ENCODE measurements at places on chromosomes 16 and 17.

- DNase-seq, result no peak
Measured at GRCh38 chr16:21989133-21989532, 11.8 kb downstream of the PDZD9 start.

DNA sequence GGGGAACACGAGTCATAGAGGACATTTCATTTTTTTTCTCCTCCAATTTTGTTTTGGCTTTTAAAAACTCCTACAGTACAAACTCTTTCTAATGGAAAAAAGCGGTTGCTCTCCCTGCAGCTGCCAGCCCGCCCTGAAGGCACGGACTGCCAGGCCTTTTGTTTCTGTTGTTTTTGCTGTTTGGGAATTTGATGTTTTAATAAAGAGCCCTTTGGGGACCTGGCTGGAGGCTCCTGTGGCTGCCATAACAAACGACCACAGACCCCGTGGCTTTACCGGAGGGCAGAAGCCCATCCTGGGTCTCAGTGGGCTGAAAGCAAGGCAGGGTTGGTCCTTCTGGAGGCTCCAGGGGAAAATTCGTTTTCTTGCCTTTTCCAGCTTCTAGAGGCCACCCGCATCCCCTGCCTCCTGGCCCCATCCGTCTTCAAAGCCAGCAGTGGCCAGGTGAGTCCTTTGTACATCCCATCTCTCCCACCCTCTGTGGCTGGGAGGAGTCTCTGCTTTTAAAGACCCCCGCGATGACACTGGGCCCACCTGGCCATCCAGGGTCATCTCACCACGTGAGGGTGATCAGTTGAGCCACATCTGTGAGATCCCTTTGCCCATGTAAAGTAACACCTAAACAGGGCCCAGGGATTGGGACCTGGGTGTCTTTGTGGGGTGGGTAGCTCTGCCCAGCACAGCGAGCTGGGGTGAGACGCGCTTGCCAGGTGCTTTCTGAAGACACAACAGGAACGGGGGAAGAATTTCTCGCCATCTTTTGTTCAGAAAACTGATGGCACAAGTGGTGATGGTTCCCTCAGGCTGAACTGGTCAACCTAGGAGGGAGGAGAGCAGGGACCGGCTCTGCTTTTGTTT lies 113.9 kb downstream of the BANP start:
- DNase-seq, result no peak

DNA sequence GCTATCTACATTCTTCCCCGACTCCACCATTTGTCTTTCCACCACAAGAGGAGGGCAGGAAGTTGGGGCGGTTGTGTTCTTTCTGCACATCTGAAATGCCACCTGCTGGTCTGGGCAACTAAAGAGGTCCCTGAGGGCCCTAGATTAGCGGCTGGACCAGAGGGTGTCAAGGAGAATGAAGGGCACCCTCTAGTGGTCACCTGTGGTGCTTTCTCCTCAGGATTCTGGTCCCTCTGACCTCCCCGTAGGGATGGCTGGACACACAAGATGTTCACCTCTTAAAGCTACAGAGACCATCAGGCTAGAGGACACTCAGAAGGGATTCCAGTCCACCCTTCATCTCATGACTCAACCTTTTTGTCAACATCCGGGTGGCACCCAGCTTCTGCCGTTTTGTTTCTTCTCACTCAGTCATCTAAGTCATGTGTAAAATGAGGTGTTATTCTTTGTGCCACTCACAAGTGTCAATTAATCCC lies 2.9 kb upstream of the SCIMP start:
- DNase-seq, result no peak

GRCh38 chr17:27647765-27648164 lies 16.8 kb downstream of the LGALS9 start:
- DNase-seq, result no peak

DNA sequence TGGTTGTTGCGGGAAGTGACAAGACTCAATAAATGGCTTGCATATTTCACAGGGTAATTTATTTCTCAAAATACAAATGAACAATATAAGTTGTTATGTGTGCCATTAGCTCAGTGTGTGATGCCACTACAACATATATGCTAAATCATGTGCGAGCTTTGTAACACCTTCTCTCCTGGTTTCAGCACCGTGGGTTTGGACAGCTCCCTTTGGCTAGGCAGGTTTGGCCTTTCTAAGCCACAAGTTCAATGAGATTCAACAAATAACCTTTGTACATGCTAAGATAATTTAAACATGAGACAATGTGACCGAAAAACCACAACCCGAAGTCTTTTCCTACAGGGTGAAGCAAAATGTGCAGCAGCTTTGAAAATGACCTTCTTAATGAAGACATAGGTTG lies 563.9 kb downstream of the TMEM114 start:
- no peak for DNase-seq

- DNase-seq, result no peak
Measured at GRCh38 chr17:2950846-2951245, 112.6 kb downstream of the OR1D5 start.

GRCh38 chr16:17518441-17518840 lies 47.7 kb upstream of the XYLT1 start:
- no peak for DNase-seq

DNA sequence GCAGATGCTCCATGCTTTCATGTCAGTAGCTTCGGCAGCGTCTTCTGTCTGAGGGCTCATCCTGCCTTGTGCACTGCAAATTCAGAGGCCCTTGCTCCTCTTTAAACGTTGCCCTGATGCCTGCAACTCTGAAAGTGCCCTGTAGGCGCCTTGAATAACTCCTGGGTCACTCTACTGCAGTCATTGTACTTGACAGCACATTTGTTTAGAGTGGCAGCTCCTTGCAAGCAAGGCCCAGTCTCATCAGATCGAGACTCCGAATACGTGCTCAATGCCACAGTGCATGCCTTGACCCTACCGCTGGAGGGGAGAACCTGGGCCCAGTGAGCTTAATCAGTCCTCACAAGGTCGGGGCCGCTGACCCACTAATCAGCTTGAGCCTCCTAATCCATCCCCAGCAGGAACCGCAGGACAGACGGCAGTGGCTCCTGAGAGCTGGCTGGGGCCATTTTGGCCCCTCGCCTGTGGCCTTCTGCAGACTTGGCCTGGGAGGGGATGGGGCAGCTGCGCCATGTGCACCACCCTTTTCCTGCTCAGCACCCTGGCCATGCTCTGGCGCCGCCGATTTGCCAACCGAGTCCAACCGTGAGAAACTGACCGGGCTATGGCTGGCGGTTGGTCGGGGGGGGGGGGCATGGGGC lies at the start of gene PRCD:
PRCD (plus strand) TSS at position 414 of the 641 bp plus-strand sequence; CDS start at position 512, 98 bp downstream.
- no peak for DNase-seq

DNA sequence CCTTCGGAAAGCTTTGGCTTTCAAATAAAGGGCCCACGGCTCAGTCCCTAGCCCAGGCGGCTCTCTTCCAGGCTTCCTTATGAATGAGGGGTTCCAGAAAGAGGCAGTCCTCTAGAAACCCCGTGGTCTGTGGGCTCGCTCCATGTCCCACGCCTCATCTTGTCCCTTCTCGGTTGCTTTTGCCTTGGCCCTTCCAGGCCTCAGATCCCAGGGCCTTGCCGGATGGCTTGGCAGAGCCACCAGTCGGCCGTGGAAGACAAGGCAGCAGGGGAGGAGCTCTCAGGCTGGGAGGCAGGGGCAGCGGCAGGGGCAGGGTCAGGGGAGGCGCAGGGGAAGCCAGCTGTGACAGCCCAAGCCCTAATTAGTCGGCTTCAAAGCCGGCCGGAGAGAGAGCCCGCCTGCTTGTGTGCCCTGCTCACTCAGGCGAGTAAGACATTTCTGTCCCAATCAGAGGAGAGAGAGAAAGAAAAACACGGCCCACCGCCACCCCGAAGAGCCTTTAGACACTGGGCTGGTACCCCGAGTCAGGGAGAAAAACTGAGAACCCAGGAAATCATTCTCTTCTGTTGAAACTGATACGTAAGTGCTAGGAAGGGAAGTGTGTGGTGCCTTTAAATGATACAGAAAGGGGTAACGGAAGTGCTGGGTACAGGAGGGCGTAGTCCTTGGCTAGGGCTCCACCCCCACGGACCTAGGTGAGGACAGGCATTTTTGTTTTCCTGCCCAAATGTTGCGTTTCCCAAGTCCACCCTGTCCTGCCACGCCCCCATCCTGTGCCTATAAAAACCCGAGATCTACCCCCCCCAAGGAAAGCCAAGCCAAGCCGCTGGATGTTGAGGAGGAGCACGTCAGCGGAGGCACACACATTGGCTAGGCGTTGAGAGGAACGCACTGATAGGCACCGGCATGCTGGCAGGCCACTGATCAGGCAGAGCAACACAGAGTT lies 27.8 kb upstream of the MEIOC start:
- DNase-seq, result peak; percentile 86

DNA sequence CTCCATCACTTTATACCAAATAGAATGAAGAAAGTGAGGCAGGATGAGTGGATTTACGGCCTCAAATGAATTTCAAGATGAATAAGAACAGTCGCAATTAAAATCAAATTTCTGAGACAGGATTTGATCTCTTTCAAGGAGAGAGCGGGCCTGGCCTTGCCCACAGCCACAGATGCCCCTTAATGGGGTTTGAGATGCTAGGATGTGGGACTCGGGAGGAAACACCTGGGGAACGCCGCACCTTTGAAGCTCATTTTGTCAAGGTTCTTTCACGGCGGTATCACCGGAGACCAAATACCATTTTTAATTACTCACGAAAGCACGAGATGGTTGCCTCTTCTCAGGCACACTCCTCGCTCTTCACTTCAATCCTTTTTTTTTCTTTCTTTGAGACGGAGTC lies 178.1 kb upstream of the SDK2 start:
- DNase-seq, result no peak

GRCh38 chr17:77373299-77374169 lies 232.8 kb downstream of the SEC14L1 start:
- DNase-seq, result no peak

DNA sequence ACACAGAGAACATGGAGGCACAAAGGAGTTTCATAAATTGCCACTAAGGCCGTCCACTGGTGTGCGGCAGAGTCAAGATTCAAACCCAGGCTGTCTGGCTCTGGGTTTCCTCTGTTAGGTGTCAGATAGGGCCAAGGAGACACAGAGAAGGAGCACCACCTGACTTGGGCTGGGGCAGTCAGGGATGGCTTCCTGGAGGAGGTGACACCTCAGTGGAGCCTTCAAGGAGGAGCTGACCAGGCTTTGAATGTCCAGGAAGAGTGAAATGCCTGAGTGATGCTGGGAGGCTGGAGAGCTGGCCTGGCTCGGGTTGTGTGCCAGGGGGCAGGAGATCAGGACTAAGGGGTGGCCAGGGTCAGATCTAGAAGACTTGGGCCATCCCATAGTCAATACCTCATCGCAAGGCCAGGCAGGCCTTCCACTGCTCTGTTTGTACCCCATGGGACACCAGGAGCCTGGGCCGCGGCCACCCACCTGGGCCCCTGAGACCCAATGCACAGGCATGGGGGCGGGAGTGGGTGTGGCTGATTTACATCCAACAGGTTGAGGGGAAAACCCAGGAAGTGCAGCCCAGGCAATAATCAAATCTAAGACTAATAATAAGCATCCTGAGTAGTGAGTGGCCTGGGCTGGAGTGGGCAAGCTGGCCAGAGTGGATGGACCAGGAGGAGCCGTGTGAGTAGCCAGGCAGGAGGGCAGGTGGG lies 73.7 kb downstream of the USP22 start:
- DNase-seq, result no peak

- no peak for DNase-seq
Measured at GRCh38 chr16:85752511-85753420, 1.9 kb upstream of the C16orf74 start.

DNA sequence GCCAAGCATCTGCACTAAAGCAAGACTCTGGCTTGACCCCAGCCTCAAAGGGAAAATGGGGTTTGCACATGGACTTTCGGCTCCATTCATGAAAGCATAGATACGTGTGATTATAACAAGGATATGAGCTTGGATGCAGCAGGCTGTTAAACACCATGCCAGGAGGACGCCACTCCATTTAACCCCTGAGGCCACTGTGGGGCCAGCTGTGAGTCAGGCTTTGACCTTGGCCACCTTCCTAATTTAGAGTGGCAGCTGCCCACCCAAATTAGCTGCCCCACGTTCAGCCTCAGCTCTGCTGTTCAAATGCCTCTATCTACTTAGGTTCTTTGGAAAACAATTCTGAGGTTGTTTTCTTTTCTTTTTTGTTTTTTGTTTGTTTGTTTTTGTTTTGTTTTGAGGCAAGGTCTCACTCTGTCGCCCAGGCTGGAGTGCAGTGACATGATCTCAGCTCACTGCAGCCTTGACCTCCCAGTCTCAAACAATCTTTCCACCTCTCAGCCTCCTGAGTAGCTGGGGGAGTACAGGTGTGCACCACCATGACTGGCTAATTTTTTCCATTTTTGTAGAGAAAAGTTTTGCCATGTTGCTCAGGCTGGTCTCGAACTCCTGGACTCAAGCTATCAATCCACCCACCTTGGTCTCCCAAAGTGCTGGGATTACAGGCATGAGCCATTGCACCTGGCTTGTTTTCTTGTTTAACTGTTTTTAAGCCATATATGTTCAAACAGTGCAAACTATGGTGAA lies 23.2 kb upstream of the KIFC3 start:
- DNase-seq, result no peak

DNA sequence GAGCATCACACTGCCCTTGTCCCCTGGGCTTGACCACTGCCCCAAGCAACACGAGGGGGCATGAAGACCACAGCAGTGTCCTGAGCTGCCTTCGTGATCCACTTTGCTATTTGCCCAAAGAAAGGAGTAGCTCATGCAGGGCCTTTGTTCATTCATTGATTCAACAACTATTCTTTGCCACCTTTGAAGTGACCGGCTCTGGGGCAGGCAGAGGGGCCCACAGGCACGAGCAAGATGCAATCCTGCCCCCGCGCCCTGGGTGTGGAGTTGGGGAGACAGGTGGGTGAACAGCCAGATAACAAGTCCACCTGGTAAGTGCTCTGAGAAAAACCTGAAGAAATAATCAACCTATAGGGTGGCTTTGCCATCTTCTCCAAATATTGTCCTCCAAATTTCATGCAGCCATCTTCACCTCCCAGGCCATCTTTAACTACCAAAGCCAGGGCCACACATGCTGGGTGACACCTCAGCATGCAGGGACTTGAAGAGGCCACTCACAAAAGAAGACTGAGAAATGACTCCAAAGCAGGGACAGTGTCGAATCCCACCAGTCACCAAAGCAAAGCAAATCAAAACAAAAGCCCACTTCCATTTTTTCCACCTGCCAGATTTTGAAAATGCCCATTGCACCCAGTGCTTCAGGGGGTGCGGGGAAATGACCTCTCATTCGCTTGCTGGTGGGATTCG lies 18.2 kb upstream of the RBFOX3 start:
- no peak for DNase-seq

- no peak for DNase-seq
Measured at GRCh38 chr16:12315330-12316136, 339.0 kb downstream of the SNX29 start.

- DNase-seq, result no peak
Measured at GRCh38 chr17:327971-328370, 24.6 kb downstream of the RPH3AL start.

- DNase-seq, result peak; percentile 43
Measured at GRCh38 chr16:3020247-3020603, at the start of gene TNFRSF12A. TNFRSF12A (plus strand) TSS chr16:3020368; CDS start chr16:3020398, 30 bp downstream.

- DNase-seq, result no peak
Measured at GRCh38 chr17:76948726-76949342, 80.6 kb downstream of the MGAT5B start.

- no peak for DNase-seq
Measured at GRCh38 chr17:33947762-33948161, 307.3 kb upstream of the CCL2 start.

- no peak for DNase-seq
Measured at GRCh38 chr17:44069974-44070454, 521 bp upstream of the G6PC3 start.
